ENCODE measurements at places on chromosomes 6 and 20. TPM values are rescaled to one million over a fixed set of nuclear protein-coding genes. Genes with fewer than 3 reads are reported as not detected.

GRCh38 chr6:40349901-40350746 lies 237.0 kb downstream of the LRFN2 start:
- no peak for DNase-seq

Gene FAM209B
- not detected for total RNA-seq

DNA sequence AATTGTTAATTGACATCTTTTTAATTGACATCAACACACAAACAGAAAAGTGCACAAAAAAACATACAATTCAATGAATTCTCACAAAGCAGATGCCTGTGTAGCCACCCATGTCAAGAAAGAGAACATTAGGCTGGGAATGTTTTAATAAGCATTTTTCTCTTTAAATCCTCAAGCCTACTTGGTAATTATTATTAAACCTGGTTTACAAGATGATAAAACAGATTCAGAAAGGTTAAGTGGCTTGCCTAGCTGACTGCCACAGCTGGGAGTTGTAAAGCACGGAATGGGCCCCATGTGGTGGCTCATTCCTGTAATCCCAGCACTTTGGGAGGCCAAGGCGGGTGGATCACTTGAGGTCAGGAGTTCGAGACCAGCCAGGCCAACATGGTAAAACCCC lies 90.0 kb upstream of the AKAP12 start:
- no peak for DNase-seq

DNA sequence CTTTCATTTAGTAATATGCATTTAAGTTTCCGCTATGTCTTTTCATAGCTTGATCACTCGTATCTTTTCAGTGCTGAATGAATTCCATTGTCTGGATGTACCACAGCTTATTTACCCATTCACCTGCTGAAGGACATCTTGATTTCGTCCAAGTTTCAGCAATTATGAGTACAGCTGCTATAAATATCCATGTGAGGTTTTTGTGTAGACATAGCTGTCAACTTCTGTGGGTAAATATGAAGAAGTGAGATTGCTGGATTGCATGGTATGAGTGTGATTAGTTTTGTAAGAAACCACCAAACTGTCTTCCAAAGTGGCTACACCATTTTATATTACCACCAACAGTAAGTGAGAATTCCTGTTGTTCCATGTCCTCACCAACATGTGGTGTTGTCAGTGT lies 79.2 kb upstream of the STMND1 start:
- DNase-seq: no peak

Gene HLA-DRA
- 220 TPM for total RNA-seq

DNA sequence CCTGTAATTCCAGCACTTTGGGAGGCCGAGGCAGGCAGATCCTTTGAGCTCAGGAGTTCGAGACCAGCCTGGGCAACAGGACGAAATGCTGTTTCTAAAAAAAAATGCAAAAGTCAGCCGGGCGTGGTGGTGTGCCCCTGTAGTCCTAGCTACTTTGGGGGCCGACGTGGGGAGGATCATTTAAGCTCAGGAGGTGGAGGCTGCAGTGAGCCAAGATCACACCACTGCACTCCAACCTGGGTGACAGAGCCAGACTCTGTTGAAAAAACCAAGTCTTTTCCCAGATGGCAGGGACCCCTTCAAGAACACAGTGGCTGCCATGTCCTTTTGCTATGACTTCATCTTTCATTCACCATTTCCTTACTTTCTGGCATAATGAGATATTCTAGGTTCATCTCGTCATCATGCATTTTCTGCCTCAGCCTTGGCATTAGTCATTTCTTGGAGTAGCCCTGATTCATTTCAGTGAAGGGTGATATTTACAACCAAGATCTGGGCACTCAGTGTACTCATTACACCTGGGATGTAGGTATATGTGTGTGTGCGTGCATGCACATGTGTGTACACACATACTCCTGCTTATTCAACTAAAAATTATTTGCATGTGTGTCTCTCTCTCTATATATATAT lies 61.4 kb upstream of the TOX2 start:
- DNase-seq: no peak

Gene C6orf163
- not detected for total RNA-seq

Gene HLA-DRB1
- 82.5 TPM for total RNA-seq

- peak; percentile 78 for DNase-seq
These were observed 65.9 kb downstream of the PTPN1 start for GRCh38 chr20:50575865-50576720.

DNA sequence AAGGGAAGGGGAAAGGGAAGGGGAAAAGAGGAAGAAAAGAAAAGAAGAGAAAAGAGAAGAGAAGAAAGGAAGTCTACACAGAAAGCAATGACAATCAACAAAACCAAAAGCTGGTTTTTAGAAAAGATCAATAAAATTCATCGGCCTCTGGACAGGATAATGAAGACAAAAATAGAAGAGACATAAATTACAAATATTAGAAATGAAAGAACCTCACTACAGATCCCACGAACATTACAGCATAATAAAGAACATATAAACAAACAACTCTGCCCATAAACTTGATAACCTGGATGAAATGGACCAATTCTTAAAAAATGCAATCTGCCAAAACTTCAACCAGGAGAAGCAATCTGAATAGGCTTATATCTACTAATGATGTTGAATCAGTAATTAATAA lies 20.7 kb upstream of the ASF1A start:
- no peak for DNase-seq

All from ascending aorta (tissue), 2 donors.